ENCODE measurements at places on chromosomes 2 and 18.

GRCh38 chr2:178998539-178998938 lies 51.4 kb downstream of the CCDC141 start:
- no peak for DNase-seq

GRCh38 chr18:54924948-54925347 lies 34.3 kb downstream of the CCDC68 start:
- DNase-seq: no peak

- no peak for DNase-seq
These were observed 65.3 kb downstream of the TWIST2 start for GRCh38 chr2:238912916-238913875.

DNA sequence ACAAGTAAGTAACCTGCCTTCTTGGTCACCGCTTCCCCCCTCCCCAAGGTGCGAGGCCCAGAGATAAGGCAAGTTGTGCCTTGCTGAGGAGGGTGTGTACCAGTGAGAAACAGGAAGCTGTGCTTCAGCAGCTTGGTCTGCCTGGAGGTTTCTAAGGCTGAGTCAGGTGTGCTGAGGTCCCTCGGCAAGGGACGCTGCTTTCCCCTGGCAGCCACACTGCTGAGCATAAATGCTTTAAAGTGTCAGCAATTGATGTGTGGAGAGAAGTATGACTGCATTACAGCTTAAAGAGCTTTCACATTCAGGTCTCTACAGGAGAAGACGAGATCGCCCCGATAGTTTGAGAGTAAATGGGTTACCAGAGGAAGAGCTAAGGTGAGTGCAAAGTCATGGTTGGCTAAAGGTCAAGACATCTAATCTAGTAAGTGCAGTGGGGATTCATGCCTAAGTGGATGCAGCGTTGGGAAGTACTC lies 86.9 kb downstream of the LIMS1 start:
- DNase-seq: no peak

GRCh38 chr18:79555885-79556284 lies 123.7 kb upstream of the CTDP1 start:
- no peak for DNase-seq

DNA sequence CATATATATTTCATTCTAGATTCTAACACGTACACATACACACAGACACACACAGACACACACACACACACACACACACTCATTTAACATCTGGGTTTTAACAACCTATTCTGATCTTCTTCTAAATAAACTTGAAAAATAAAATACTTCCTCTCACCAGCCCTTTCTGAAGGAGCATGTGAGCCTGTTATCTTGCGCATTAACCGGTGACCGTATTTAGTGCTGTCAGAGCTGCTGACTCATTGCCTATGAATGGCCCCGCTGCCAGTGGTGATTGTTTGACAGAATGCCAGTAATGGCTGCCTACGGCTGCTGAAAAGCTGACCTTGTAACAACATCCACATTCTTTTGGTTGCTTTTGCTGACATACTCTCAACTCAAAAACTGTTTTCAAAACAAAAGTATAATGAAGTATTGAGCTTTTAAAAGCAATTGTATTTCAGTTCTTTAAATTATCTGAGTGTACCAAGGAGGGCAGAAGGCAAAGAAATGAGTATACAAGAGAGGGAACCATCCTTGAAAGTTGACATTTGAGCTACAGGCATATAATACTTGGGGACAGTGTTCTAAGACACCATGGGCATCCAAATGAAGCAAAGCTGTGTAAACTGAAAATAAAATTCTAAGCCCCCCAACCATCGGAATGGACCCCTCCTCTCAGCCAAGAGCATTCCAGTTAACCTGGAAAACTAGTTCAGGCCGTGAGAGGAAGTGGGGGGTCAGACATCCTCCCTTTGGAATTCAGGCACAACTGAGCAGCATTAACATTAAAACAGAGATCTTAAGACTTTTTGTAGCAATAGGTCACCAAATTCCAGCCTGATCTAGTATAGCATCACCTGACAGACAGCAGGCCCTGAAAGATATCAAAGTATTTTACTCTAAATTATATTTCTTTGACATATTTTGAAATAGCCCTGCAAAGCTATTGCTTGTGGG lies 50.2 kb upstream of the DTNA start:
- peak; percentile 36 for DNase-seq

- DNase-seq: no peak
These were observed 12.5 kb upstream of the CABYR start for GRCh38 chr18:24126155-24126961.

Measured in amygdala (tissue), 56 donors.